CD8-positive, alpha-beta T cell (primary cell): ENCODE measurements at places on chromosomes 12 and 14.
A peak's percentile ranks its signal among the peaks of the same experiment; 100 is the strongest.

GRCh38 chr12:57149245-57149900 lies 2.0 kb upstream of the LRP1-AS start:
- DNase-seq: no peak

- no peak for DNase-seq
Measured at GRCh38 chr12:102050660-102051430, 10.9 kb downstream of the WASHC3 start.

DNA sequence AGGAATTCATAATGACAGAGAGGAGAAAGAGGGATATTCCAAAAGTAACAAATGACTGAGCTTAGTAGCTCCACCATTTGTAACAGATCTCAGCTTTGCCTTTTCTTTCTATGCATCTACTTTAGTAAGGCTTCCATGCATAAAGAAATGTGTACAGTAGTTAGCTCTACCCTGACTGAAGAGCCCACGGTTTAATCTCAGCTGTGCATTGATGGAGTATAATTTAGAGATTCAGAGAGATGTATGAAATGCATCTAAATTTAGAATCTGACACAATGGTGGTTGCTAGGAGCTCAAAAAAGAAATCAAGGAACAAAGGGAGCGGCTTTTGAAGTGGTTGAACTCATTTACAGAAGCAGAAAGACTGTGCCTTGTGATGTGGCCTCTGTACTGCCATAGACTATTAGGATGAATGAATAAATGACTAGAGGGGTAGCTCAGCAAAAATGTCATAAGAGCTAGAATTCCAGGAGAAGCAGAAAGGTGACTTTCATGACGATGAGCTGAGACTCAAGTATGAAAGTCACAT lies 838.6 kb downstream of the RPS29 start:
- no peak for DNase-seq

DNA sequence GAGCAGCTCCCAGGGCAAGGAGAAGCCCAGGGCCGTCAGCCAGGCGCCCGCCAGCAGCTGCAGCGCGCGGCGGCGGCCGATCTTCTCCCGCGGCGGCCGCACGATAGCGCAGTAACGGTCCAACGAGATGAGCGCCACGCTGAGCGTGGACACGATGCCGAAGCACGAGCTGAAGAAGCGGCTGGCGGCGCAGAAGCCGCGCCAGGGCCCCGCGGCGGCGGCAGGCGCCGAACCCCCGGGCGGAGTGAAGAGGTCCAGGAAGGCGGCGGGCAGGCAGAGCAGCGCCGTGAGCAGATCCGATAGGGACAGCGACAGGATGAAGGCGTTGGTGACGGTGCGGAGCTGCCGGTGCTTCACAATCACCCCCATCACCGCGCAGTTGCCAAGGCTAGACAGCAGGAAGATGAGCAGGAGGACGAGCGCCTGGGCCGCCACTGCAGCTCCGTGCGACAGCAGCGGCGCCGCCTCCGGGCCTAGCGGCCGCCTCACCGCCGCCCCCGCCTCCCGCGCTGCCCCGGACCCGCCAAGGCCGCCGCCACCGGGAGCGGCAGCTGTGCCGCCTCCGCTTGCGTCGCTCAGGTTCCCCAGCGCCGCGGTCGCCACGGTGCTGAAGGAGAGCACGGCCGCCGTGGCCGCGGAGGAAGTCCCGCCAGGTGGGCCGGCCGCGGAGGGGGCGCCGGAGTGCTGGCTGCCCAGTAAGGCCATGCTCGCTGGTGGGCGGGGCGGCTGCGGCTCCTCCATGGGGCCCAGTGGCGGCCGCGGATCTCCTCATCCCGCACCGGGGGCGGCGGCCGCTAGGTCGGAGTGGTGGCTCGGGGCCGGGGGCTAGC lies 479 bp downstream of the GPR135 start:
- peak; percentile 60 for DNase-seq

- no peak for DNase-seq
Measured at GRCh38 chr12:118249547-118249946, 113.6 kb downstream of the PEBP1 start.

- no peak for DNase-seq
Measured at GRCh38 chr14:101736071-101736470, 25.4 kb upstream of the PPP2R5C start.

DNA sequence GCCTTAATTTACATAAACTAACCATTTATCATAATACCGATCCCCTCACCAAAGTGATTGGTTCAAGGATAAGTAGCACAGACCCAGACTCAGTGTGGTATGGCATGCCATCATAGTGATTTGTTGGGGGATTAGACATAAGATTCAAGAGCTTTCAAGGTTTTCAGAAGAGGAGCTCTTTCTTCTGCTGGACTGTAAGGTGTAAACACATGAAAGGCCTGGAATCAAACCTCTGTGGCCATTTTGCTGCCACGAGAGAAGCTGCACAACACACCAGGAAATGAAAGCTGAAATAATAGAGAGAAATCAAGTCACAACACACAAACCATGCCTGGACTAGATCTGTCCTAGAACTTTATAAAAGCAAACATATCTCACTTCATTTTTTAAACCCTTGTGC lies 30.8 kb downstream of the BTG1 start:
- DNase-seq: no peak

DNA sequence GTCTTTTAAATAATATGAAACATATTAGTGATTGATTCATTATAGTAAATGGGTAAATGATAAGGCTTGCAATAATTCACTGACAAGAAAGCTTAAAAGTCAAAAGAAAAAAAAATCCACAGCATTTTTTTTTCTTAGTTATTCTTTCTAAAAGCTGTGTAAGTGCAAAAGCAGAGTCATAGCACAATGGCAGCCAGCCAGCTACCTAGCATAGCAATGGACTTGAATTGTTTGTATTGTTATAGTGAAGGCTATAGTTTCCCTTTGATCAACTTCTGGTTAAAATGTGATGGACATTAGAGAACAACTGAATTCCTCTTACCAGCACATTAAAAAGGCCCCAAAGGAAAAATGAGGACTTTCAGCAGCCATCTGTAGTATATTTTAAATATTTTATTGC lies 232.1 kb downstream of the NAV3 start:
- DNase-seq: no peak

DNA sequence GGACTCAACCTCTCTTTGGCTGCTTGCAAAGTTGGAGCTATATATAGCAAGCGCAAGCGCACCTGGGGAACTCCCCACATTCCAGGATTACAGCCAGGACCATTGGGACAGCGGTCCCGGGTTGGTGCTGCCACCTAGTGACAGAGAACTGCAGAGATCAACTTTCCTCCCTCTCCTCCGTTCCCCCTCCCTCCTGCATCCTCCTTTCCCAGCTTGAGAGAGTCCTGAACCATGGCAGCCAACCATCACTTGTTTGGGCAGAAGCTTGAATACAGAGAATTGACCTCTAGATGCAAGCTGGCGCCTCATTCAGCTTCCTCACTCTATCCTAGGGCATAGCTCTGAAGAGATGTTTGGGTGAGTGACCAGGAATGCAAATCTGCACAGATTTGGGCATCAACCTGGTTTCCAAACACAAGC lies 17.4 kb upstream of the FLVCR2 start:
- peak; percentile 56 for DNase-seq

DNA sequence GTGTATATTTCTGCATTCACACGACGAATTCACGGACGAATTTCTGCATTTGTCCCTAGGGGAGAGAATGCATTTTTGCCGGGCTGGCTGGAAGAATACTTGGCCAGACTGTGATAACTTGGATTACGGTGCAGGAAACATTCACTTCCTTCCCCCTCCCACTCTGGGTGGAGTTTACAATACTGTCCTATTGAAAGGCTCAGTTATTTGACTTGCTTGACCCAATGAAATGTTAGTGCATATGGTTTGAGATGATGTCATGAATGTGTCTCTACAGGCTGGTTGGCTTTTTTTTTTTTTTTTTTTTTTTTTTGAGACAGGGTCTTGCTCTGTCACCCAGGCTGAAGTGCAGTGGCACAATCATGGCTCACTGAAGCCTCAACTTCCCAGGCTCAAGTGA lies 90.7 kb upstream of the NOS1 start:
- no peak for DNase-seq

DNA sequence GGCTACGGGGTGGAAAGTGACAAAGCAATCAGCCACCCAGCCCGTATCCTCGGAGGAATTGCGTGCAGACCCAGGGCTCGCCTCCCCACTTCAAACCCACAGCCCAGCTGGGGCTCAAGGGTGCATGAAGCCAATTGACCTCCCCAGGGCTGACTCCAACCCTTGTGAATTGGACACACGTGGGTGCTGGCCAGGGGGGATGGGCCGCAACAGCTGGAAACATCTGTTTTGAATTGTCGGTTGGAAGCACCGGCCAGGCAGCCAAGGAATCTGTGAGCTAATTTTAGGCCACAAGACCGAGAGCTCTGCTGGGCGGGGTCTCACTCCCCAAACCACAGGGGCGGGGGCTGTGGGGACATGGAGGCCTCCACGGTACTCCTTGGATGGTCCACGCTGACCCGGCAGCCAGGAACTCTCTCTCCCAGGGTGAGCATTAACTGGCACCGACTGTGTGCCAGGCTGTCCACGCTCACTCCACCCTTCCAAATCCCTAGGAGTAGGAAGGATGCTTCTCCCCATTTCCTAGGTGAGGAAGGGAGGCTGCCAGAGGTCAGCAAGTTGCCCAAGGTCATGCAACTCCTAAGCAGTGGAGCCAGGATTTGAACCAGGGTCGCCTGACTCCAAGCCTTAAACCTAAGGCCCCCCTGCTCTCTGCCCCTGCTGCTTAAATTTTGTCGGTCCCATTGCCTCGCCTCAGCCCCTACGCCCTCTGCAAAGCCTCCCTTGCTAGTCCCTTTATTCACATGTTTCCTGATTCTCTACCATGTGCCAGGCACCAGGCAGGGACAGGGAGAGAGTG lies 11.9 kb upstream of the TMEM119 start:
- no peak for DNase-seq

DNA sequence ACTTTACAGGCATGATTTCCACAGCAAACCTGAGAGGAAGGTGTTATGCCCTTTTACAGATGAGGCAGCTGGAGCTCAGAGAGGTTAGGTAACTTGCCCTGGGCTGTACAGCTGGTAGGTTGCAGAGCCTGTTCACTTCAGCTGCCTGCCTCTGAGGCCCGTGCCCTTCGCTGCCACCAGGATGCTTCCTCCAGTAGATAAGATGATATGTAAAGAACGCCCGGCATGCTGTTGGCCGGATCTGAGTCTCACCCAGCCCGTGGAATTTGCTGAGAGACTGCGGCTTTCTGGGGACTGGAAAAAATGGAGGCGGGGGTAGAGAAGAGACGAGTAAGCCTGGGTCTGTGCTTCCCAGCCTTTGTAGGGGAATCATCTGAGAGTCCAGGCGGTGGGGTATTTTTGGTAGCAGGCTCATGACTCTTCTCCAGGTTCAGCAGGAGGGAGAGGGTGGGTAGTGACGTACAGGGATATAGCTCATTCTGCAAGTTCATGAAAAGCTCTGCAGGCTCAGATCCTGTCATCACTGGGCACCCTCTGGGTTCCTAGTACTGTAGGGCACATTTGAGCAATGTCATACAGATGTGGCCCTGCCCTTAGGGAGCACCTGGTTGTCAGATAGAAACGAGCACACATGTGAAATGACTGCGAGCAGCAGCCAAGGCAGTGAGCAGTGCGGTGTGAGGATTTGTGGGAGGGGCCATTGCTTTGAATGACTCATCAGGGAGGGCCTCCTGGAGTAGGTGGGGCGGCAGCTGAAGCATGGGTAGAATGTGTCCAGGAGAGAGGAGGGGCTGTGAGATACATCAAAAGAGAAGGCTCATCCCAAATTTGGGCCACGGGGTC lies 159.4 kb downstream of the TSPAN9 start:
- DNase-seq: no peak

- DNase-seq: no peak
Measured at GRCh38 chr14:27686137-27686536, 1080.5 kb upstream of the FOXG1 start.

DNA sequence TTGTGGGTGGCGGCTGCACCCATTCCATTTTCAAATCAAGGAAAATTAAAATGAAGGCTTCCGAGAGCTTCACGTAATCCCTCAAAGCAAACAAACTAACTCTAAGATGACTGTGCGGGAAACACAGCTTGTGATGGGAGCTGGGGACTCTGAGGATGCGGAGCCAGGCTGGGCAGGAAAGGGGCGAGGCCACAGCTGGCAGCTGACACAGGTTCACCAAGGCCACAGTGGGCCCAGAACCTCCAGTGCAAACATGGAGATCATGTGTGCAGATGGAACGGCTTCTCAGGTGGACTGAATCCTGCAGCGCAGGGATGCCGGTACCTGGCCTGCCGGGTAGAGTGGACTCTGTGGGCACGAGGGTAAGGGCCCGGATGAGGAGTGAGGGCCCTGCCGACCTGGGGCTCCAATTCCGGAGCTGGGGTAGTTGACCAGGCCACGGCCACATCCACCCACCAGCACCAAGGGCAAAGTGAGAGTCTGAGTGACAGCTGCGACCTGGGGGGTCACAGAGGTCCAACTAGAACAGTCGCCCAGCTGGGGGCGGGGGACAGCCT lies 19.2 kb upstream of the BTBD6 start:
- no peak for DNase-seq

DNA sequence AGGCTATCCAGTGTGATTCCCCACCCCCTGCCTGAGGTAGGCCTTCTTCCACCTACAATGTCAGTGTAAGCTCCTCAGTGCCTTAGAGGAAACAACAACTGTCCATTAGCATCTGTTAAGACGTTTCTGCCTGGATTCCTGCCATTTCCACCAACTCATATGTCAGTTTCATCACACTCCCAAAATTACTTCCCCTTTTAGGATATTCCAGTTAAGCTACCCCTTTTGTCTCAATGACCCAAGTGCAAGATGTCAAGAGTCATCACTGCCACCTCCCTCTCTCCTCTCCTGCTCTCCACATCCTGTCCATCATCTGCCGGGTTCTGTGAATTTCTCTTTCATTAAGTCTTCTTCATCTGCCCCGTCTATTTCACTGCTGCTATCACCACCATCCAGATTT lies 189.4 kb downstream of the DPF3 start:
- no peak for DNase-seq

DNA sequence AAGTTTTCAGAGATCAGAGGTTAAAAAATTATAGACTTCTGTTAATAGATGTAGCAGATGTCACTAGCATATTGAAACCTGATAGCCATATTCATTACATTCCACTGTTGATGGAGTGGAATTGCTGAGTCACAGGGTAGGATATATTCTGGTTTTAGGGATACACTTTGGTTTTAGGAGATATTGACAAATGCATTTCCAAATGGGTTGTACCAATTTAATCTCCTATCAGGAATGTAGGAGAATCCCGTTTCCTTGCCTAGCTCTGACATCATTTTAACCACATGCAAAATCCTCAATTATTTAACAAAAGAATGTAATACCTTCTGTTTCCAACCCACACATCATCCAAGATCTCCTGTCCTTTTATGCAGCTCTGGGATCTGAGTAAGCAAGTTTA lies 30.7 kb upstream of the ESR2 start:
- no peak for DNase-seq

GRCh38 chr14:32104803-32105202 lies 27.7 kb downstream of the ARHGAP5 start:
- no peak for DNase-seq

GRCh38 chr12:95515197-95515596 lies 36.1 kb downstream of the USP44 start:
- DNase-seq: no peak

- DNase-seq: no peak
Measured at GRCh38 chr12:126218697-126219096, 1153.5 kb downstream of the AACS start.

GRCh38 chr14:65281991-65282895 lies 130.3 kb upstream of the FUT8 start:
- no peak for DNase-seq

- no peak for DNase-seq
Measured at GRCh38 chr12:91833780-91834359, 311.8 kb downstream of the BTG1 start.

GRCh38 chr14:65723348-65723747 lies 310.8 kb downstream of the FUT8 start:
- DNase-seq: no peak
